CD4-positive, alpha-beta T cell treated with Interleukin-1 beta for 1 hour (primary cell): ENCODE measurements at places on chromosomes 2 and 18.

DNA sequence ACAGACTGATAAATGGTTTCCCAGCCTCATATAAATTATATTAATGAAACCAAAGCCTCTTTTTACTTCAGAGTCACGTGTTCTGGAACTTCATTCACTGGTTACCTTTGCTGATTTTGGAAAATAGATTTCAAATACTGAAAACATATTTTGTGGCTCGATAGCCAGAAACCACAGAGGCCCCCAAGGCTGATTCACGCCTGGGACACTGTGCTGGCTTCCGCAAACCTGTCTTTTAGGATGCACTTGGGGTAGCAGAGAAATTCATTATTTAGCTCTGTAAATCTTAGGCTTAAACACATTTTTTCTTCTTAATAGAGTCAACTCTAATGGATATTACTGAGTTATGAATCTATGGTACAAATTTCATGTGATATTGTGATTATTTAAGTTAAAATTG lies 90.7 kb upstream of the TMEM18 start:
- no peak for DNase-seq

DNA sequence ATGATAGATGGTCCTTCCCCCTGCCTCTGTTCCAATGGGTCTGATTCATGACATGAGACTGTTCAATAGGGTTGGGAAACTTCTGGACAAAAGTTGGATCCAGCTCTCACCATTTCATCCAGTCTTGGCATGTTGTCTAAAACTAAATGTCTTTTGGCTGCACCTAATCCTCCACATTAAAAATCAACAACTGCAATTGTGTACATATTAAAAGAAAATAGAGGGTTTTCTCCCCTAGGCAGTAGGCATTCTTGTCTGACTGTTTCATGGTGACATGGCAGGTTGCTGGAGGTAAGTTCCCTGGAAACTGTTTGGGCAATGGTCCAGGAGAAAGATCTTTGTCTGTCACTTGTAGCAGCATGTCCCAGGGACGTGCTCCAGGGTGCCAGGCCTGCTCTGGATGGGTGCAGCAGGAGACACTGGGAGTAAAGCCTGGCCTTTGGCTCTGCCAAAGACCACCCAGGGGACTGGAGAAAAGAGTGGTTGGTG lies 135.8 kb downstream of the TCF4 start:
- DNase-seq: no peak

GRCh38 chr2:241676665-241677064 lies 9.9 kb downstream of the DTYMK start:
- no peak for DNase-seq

GRCh38 chr18:78830826-78831225 lies 148.8 kb upstream of the SALL3 start:
- no peak for DNase-seq

DNA sequence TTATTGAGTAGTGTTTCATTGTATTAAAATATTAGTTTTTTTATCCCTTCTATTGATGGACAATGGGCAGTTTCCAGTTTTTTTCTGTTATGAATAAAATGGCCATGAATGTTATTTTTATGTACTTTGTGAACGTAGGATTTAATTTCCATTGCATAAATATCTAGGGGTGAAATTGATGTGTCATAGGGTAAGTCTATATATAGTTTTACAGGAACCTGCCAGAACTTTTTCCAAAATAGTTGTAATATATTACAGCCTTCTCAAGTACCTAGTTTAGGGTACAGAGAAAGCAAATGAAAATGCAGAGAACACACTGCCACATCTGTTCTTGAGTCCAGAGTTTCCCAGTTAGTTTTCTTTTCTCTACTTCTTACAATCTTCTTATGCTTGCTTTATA lies 378.6 kb downstream of the MEIS1 start:
- no peak for DNase-seq
